NCI-H1417 (cell line): ENCODE measurements at places on chromosomes 7 and 10.

GRCh38 chr7:108511939-108512338 is 14.0 kb downstream of the PNPLA8 start:
- DNase-seq: no peak

GRCh38 chr7:90747516-90747915 is 151.4 kb downstream of the CDK14 start:
- no peak for DNase-seq

DNA sequence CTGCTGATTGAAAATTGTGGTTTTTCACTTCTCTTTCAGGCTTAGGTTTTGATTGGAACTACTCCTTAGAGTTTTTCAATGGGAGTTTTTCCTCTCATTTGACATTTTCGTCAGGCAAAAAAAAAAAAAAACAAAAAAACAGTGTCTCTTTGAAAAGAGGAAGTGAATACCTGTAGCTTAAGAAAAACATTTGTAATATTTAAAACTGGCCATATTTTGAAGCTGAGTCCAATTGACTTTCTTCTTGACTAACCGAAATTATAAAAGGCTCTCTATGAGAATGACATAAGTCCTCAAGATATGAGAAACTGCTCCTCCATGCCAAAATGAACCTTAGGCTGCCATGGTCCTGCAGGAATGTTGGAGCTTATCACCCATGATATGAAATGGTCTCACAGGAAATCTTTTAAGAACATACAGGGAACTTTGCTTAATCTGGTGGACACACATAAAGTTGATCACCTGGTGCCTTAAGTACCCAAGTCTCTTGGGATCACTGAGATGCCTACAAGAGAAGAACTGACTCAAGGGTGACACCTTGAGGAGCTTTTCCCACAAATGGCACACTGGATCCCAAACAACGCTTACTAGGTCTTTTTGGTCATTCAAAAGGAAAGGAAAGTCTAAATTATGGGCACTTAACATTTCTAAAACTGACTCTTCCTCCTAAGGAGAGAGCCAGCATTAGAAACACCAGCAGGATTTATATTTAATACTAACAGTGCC is 263.4 kb downstream of the CDC14C start:
- no peak for DNase-seq

DNA sequence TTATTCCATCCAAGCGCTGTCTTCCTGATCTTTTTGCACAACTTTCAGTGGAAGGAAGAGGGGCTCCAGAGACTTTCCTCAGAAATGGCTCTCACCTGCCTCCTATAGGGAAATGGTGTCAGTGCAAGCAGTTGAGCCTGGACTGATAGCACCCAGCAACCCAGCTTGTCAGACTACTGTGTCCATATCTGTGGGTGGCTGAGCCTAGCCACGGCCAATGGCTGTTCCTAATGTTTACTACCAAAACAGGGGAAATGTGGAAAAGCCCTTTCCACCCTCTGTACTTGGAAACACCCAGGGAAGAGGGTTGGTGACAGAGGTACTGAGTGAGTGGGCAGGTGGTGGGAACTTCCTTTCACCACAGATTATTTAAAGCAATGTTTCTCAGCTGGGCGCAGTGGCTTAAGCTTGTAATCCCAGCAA is 4.3 kb upstream of the YKT6 start:
- DNase-seq: peak; percentile 75

GRCh38 chr7:89029864-89030263 is 234.3 kb upstream of the TEX47 start:
- no peak for DNase-seq

DNA sequence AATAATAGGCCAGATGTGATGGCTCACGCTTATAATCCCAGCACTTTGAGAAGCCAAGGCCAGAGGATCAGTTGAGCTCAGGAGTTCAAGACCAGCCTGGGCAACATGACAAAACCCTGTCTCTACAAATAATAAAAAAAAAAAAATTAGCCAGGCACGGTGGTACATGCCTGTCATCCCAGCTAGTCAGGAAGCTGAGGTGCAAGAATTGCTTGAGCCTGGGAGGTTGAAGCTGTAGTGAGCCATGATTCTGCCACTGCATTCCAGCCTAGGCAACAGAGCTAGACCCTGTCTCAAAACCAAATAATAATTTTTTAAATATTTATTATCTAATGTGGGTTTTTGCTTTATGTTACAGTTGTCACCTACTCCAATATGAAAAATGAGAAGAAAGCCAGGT is 178.9 kb downstream of the ADK start:
- no peak for DNase-seq

- DNase-seq: no peak
Observed at GRCh38 chr7:101554584-101555268, 74.4 kb downstream of the MYL10 start.

DNA sequence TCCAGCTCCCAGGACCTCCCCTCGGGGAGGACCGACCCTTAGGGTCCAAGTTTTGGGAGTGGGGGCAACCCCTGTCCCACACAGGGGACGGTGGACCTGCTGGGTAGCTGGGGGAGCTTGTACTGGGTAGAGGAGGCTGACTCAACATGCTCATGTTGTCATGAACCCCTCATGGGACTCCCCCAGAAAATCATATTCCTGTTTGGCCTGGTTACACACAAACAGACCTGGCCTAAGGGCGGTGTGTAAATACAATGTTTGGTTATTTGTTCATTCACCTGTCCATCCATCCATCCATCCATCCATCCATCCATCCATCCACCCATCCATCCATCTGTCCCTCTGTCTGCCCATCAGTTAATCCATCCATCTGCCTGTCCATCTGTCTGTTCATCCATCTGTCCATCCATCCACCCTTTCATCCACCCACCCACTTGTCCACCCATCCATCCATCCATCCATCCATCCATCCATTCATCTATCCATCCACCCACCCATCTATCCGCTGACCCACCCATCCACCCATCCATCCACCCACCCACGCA is 92.9 kb downstream of the DNAJB6 start:
- DNase-seq: no peak

DNA sequence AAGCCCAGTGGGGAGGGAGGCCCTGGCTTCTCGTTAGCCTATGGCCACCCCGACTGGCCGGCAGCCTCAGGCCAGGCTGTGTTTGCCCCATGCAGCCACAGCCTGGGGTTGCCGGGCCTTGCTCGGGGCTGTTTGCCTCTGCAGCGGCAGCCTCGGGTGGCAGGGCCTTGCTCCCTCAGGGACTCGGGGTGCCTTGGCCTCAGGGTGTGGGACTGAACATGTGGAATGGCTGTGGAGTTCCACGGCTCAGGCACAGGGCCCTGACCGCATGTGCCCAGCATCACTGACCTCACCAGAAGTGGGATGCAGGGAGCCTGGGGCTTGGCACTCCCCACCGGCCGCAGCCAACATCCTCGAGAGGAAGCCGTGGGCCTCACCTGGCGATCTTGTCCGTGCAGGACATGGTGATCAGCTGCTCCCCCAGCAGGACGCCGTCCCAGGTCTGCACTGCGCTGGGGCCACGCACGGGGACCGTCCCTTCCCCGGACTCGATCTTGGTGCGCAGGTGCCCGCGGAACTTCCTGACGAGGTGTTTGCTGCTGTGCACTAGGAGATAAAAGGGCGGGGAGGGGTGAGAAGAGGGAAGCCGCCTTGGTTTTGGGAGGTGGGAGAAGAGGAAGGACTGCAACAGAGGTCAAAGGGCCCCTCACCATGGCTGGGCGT is 160.5 kb downstream of the WDR37 start:
- DNase-seq: no peak

DNA sequence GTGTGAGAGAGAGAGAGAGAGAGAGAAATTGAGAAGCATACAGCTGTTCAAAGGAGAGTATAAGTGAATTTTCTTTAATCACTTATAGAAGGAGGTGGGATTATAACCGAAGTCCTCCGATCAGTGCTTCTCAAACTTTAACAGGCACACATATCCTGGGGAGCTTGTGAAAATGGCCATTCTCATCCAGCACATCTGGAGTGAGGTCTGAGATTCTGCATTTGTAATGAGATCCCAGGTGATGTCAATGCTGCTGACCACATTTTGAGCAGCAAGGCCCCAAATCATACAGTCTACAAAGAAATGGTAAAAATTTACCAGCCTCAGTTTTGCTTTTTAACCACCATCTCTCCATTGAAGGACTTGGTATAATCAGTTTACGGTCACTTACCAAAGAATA is 219.0 kb downstream of the PTEN start:
- DNase-seq: no peak

DNA sequence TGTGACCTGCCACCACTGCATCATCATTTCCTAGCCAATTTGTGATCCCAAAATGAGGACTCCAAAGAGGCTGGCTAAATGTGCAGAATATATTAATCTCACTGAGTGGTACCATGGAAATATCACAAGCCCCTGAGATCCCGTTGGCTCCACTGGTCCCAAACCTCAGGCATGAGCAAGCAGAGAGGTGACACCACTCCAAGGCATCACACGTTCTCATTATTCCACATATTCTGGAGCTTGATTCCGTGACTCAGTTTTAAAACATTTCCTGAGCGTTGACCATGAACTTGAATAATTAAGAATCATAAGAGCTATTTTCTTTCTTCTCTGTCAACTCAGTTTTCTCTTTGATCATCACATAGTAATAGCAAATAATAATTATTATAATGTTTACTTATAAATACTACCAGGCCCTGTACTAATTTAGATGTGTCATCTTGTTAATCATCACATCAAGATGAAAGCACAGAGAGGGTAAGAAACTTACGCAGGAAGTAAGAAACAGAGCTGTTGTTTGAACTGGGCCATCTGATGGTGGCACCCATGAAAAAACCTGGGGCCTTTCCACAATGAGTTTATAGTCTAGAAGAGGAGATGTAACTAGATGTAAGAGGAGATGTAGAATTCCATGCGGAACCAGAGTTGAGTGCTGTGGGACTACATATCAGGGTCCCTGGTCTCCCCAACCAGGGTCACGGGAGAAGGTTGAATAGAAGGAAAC is 3.5 kb downstream of the APBB1IP start:
- DNase-seq: no peak

DNA sequence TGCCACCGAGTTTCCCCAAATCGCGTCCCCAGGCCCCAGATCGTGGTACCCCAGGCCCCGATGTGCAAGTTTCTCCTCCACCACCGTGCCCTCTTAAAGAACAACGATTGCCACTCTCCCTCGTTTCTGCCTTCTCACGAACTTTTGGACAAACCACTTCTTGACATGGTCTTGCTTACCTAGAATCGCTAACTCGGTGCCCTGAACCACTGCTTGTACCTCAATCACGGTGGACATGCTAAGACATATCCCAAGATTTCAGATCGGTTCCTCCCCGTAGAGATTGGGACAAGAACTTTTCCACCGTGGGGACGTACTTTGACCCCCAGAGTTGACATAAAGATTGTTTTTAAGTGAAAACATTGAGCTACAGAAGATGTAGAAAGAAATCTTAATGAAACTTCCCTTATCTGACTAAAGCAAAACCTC is 477 bp upstream of the ZC3HAV1 start:
- no peak for DNase-seq

GRCh38 chr10:73768881-73769280 is 13.0 kb upstream of the CHCHD1 start:
- peak; percentile 69 for DNase-seq

- no peak for DNase-seq
Observed at GRCh38 chr10:126097558-126098225, 201.3 kb downstream of the FANK1 start.

GRCh38 chr7:3289996-3290395 is 11.1 kb upstream of the SDK1 start:
- no peak for DNase-seq

- DNase-seq: no peak
Observed at GRCh38 chr7:132051311-132051710, 494.9 kb upstream of the PODXL start.

DNA sequence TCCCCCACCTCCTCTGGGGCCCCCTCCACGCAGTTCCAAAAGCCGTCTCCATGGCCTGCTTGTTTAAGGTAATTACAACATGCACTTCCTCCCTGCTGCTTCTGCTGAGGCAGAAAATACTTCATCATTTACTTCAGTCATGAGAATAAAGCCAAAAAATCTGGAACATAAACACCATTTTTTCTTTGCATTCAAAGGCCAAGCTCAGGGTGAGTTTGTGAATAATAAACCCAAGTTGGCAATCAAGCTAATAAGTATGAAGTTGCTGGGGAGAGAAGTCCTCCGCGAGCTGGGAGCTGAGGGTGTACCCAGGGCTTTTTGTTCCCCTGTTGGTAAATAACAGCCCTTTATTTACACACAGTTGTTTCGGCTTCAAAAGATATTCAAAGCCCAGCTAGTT is 70.5 kb downstream of the FAM204A start:
- peak; percentile 23 for DNase-seq

GRCh38 chr7:89283302-89283701 is 487.8 kb upstream of the TEX47 start:
- peak; percentile 87 for DNase-seq

GRCh38 chr10:103117247-103117646 is 75.8 kb downstream of the NT5C2 start:
- DNase-seq: no peak

DNA sequence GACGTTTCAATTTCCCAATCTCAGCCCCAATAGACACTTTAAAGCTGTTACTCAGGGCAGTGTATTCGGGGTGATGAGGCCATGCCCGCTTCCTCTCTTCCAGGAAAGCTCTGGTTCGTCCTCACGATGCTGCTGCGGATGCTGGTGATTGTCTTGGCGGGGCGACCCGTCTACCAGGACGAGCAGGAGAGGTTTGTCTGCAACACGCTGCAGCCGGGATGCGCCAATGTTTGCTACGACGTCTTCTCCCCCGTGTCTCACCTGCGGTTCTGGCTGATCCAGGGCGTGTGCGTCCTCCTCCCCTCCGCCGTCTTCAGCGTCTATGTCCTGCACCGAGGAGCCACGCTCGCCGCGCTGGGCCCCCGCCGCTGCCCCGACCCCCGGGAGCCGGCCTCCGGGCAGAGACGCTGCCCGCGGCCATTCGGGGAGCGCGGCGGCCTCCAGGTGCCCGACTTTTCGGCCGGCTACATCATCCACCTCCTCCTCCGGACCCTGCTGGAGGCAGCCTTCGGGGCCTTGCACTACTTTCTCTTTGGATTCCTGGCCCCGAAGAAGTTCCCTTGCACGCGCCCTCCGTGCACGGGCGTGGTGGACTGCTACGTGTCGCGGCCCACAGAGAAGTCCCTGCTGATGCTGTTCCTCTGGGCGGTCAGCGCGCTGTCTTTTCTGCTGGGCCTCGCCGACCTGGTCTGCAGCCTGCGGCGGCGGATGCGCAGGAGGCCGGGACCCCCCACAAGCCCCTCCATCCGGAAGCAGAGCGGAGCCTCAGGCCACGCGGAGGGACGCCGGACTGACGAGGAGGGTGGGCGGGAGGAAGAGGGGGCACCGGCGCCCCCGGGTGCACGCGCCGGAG is 2.6 kb downstream of the GJD4 start:
- peak; percentile 43 for DNase-seq

DNA sequence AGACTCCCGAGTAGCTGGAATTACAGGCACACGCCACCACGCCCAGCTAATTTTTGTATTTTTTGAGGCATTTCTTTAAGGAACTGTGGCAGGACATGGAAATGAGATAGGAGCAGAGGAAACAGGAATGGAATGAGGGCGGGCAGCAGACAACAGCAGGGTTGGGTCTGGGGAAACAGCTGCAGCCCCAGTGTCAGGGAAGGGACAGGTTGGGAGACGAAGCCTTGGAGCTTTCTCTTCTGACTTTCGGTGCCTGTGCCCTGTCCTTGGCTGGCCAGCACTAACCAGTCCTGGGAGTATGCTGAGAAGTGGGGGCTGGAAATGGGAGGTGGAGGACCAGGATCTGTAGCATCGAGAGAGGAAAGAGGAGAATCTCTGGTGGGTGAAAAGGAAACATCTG is 47.4 kb downstream of the ATOH7 start:
- no peak for DNase-seq

GRCh38 chr7:123024989-123025758 is 29.7 kb upstream of the TAS2R16 start:
- DNase-seq: no peak
